Adrenal gland (tissue), 19 donors: ENCODE measurements at places on chromosomes 4 and X. TPM values are rescaled to one million over a fixed set of nuclear protein-coding genes. Genes with fewer than 3 reads are reported as not detected.
A peak's percentile ranks its signal among the peaks of the same experiment; 100 is the strongest.

GRCh38 chr4:36758312-36759178 lies 477.1 kb downstream of the DTHD1 start:
- no peaks in the 10 kb centered on the region for H3K27me3 ChIP-seq
- DNase-seq: no peak
- no peak overlapping the region for H3K27ac ChIP-seq
- no peaks in the 10 kb centered on the region for H3K4me1 ChIP-seq
- H3K36me3 ChIP-seq: no peaks in the 10 kb centered on the region
- H3K4me3 ChIP-seq: no peak overlapping the region

- no peak overlapping the region for H3K27ac ChIP-seq
- no peaks in the 10 kb centered on the region for H3K36me3 ChIP-seq
- no peaks in the 10 kb centered on the region for H3K27me3 ChIP-seq
- no peak for DNase-seq
These were observed 89.4 kb upstream of the NPY2R start for GRCh38 chr4:155119006-155119405.

DNA sequence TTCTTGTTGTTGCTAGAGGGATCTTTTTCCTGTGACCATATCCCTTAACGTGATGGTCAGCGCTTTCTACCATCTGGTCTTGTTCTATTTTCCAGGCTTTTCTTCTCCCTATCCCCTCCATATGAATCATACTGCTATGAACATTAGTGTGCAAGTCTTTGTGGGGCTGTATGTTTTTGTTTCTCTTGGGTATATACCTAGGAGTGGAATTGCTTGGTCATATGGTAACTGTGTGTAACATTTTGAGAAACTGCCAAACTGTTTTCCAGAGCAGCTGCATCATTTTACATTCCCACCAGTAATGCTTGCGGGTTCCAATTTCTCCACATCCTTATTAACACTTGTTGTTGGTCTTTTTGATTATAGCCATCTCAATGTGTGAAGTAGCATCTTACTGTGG lies 121.4 kb downstream of the SPRY1 start:
- H3K4me1 ChIP-seq: no peaks in the 10 kb centered on the region
- H3K27ac ChIP-seq: no peak overlapping the region
- H3K36me3 ChIP-seq: no peaks in the 10 kb centered on the region
- no peak for DNase-seq

DNA sequence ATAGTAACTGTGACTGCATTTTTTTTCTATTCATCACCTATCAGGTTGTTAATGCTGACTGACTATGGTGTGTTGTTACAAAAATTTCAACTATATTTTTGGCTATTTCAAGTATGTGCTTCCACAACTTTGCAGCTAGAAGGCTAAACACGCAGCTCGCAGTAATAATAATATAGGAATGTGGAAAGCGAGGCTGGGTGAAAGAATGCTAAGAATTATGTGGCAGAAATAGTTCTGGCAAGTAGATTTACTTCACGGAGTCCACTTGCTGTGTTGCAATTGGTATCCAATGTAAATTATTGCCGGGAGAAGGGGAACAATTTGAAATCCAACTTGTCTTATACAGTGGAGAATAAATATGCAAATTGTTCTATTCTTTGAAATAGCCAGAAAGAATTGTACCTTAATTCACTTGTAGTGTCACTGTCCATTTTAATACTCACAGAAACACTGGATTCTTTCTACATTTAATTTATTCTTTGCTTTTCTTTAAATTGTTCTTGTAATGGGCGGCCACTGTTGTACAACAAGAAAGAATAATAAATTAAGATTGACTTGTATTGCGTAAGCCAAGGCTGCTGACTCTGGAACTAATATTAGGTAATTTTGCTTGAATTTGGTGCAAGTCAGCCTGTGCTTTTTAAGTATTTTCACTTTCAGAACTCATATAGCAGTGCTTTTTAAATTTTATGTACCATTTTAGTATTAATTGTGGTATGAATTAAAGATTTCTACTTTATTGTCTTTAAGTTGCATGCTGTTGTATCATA lies 154.9 kb downstream of the FRMPD4 start:
- H3K27ac ChIP-seq: no peak overlapping the region
- H3K4me3 ChIP-seq: no peak overlapping the region
- DNase-seq: no peak
- H3K4me1 ChIP-seq: no peaks in the 10 kb centered on the region

DNA sequence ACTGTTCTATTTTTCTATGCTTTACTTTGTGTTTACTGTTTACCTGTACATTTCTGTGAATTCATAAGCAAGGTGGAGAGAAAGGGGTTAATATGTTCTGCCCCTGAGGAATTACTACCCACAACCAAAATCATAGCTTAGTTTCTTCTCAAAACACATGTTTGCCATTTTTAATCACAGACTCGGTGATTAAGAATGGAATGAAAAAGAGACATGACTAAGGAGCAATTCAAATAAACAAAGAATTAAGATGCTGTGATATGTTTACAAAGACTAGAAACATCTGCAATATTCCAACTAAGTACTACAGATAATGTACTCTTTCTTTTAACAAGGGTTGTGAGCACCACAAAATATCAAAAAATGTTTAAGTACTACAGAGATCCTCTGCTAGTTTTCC lies 11.7 kb upstream of the FAT4 start:
- no peak overlapping the region for H3K27ac ChIP-seq
- no peak for DNase-seq
- H3K27me3 ChIP-seq: no peaks in the 10 kb centered on the region
- H3K36me3 ChIP-seq: no peaks in the 10 kb centered on the region
- H3K4me3 ChIP-seq: no peak overlapping the region

DNA sequence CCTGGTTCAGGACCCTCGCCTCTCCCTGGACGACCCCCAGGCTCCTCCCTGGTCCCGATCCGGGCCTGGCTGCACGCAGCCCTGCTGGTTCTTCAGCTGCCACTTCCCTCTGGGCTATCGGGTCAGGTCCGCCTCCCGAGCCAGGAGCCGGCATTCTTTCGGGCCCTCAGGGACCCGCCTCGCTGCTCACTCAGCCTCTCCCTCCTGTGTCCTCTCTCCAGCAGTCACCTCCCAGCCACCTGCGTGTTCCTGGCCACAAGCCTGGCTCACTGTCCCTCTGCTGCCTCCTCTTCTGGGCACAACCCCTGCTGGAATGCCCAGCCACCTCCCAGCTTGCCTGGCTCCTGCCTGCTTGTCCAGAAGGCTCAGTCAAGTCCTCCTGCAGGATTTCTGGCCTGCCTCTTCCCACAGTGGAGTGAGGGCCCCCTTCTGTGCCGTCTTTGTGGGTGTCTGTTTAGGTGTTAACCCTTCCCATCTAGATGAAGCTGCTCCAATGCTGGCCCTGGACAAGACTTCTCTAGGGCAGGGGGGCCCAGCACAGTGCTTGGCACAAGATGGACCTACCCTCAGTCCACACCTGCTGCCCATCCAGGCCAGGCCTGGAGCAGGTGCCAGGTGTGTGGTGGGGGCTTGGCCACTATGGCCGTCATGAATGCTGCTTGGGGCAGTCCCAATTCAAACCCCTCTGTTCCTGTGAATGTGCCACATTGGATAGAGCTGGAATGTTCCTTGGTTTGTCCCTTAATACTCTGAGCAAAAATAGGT lies 2.2 kb downstream of the WFS1 start:
- H3K36me3 ChIP-seq: no peaks in the 10 kb centered on the region
- no peaks in the 10 kb centered on the region for H3K27me3 ChIP-seq
- H3K4me3 ChIP-seq: no peak overlapping the region
- DNase-seq: peak; percentile 63
- H3K4me1 ChIP-seq: peaks cover 64% of the 10 kb centered on the region

DNA sequence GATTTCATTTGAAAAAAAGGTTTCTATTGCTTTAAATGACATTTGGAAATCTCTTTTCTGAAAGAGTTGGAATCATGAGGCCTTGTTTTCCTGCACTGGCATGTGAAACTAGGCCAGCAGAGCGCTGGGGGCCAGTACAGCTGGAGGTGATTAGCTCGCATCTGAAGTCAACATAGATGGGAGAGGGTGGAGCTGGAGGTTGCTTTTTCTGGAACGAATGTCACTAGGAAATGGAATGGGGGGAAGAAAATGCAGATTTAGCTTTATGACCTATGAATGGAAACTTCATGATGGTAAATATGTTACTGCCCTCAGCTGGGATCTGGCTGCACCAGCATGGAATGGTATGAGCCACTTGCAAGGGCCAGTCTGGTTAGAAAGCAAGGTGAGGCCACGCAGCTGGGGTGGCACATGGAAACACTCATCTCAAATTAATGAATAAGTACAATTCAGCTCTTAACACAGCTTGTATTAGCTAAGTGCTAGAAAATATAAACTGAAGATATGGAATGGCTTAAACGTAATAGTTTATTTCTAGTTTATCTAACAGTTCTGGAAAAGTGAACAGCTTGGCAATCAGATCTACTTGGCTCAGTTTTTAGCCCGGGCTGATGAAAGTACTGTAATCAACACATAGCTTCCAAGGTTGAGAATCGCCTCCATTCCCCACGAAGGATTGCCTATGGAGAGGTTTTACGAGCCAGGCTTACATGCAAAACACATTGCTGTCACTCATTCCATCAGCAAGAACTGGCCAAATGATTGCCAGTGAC lies 32.5 kb downstream of the SLC10A6 start:
- H3K27ac ChIP-seq: no peak overlapping the region
- no peak for DNase-seq
- no peaks in the 10 kb centered on the region for H3K27me3 ChIP-seq
- H3K4me3 ChIP-seq: no peak overlapping the region

GRCh38 chr4:13531625-13531998 lies 12.7 kb downstream of the NKX3-2 start:
- peaks cover 88% of the 10 kb centered on the region for H3K27me3 ChIP-seq
- DNase-seq: no peak
- no peaks in the 10 kb centered on the region for H3K4me1 ChIP-seq
- H3K36me3 ChIP-seq: no peaks in the 10 kb centered on the region
- H3K4me3 ChIP-seq: no peak overlapping the region

DNA sequence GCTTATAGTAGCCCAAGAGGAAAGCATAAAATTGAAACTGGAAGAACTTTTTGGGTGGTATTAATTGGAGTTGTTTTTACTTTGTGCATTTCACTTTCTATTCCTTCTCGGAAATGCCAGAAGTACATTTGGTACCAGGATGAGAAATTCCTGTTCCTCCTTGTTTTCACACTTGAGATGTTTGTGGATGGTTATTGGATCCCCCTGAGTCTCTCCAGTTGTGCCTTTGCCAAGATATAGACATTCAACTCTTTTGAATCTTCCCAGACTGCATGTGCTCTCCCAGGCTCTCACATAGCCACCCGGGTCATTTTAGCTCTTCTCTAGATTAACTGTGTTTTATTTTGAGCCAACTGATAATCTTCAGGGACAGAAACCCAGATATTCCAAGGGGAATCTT lies 120.5 kb downstream of the AFF1 start:
- H3K27me3 ChIP-seq: no peaks in the 10 kb centered on the region
- peak overlapping the region; percentile 42 for H3K27ac ChIP-seq
- H3K4me3 ChIP-seq: no peak overlapping the region

- peaks cover 10% of the 10 kb centered on the region for H3K27me3 ChIP-seq
- H3K36me3 ChIP-seq: no peaks in the 10 kb centered on the region
- no peaks in the 10 kb centered on the region for H3K4me1 ChIP-seq
- no peak overlapping the region for H3K4me3 ChIP-seq
These were observed 45.6 kb downstream of the RAP2C start for GRCh38 chrX:132173647-132174046.

DNA sequence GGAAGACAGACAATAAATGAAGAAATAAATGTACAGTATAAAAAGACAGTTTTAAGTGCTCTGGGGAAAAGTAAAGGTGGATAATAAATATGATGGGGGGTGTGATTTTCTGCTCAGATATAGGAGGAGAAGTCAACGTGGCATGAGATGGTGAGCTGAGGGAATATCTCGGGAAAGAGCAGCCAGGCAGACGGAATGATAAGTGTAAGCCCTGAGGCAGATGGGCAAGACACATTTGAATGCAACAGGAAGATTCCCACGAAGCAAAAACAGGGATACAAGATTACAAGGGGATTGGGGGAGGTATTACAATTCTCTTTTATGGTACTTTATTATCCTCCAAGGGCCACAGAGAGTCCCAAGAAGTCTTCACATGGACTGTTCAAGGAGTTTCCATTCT lies 11.1 kb downstream of the ANXA3 start:
- DNase-seq: no peak
- no peak overlapping the region for H3K27ac ChIP-seq
- H3K36me3 ChIP-seq: no peaks in the 10 kb centered on the region
- no peaks in the 10 kb centered on the region for H3K4me1 ChIP-seq
- no peaks in the 10 kb centered on the region for H3K27me3 ChIP-seq
- no peak overlapping the region for H3K4me3 ChIP-seq

GAGE1 gene
- total RNA-seq: not detected

GRCh38 chr4:107814758-107815157 lies 10.0 kb upstream of the SGMS2 start:
- no peak overlapping the region for H3K4me3 ChIP-seq
- H3K27ac ChIP-seq: no peak overlapping the region
- H3K36me3 ChIP-seq: no peaks in the 10 kb centered on the region
- no peaks in the 10 kb centered on the region for H3K4me1 ChIP-seq
- no peaks in the 10 kb centered on the region for H3K27me3 ChIP-seq

FAM236C gene
- not detected for total RNA-seq

SSX4B gene
- total RNA-seq: not detected

MTTP gene
- 0.98 TPM for total RNA-seq

GRCh38 chr4:159358226-159358625 lies 255.3 kb downstream of the RAPGEF2 start:
- H3K27ac ChIP-seq: no peak overlapping the region
- no peaks in the 10 kb centered on the region for H3K27me3 ChIP-seq
- DNase-seq: no peak
- H3K4me1 ChIP-seq: no peaks in the 10 kb centered on the region
- H3K4me3 ChIP-seq: no peak overlapping the region
- H3K36me3 ChIP-seq: peaks cover 28% of the 10 kb centered on the region

DNA sequence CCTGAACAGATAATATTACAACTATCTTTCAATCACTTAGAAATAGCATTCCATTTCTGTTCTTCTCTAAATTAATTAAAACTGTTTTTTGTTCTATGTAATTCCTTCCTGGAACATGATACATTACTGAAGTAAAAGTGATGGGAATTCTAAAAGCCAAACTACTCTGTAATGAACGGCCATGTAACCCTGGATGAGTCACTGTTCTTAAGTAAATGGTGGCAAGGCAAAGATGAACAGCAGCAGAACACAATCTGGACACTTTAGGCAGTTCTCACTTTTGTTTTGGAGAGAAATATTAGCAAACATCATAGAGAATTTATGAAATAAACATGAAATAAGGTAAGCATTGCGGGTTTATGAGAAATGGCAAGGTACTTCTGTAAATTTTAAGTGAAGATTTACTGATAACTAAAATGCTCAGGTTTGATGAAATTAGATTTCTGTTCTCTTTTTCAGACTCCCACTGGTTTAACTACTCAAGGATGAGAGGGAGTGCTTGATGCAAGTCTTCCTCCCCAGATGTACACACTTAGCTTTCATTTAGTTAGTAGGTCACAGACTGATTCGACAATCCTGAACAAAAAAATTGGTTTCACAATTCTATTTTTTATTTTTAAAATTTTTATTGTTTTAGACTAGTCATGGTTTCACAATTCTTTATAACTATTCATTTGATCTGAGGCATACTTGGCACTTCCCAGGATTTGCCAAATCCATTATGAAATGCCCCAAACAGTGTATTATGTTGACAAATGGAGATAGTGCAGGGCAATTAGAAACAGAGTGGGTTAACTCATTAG lies 964 bp upstream of the GPR82 start:
- no peak overlapping the region for H3K4me3 ChIP-seq
- H3K27me3 ChIP-seq: peaks cover 3% of the 10 kb centered on the region
- no peaks in the 10 kb centered on the region for H3K4me1 ChIP-seq

- no peak overlapping the region for H3K4me3 ChIP-seq
- peak overlapping the region; percentile 58 for H3K27ac ChIP-seq
- H3K36me3 ChIP-seq: no peaks in the 10 kb centered on the region
These were observed 448 bp upstream of the TBC1D8B start for GRCh38 chrX:106802063-106802387.

GYPA gene
- total RNA-seq: not detected

GRCh38 chr4:84394386-84394785 lies 104.7 kb downstream of the NKX6-1 start:
- no peak overlapping the region for H3K27ac ChIP-seq
- H3K36me3 ChIP-seq: no peaks in the 10 kb centered on the region
- no peak for DNase-seq
- no peaks in the 10 kb centered on the region for H3K27me3 ChIP-seq
